ENCODE measurements at places on chromosomes 6 and 20.

- DNase-seq = no peak
Measured at GRCh38 chr6:143583542-143584327, 72.2 kb upstream of the FUCA2 start.

- DNase-seq = no peak
Measured at GRCh38 chr20:54267483-54268003, 59.7 kb downstream of the PFDN4 start.

DNA sequence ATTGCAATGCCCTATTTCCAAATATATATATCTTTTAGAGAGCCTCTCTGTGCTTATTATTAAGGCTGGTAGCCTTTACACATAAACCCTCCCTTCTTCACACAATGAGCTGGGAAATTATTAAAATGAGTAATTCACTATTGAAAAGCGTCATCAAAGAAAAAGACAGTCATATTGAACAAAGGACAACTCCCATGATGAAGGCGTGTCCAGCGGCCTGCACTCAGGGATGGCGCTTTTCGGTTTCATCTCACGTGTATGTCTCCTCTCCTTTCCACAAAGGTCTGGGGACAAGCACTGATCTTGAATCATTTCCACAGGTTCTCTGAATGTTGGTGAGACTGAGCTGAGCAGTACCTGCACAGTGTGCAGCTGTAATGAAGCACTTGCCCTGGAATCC, 3.5 kb downstream of the SERPINB9 start:
- DNase-seq = no peak

- no peak for DNase-seq
Measured at GRCh38 chr6:17393892-17394631, 667 bp downstream of the CAP2 start.

- DNase-seq = no peak
Measured at GRCh38 chr20:19781235-19781634, 23.2 kb downstream of the RIN2 start.
